ENCODE measurements at places on chromosomes 3 and 15.

- no peak for DNase-seq
These were observed 80.6 kb downstream of the PCOLCE2 start for GRCh38 chr3:142808103-142808917.

- no peak for DNase-seq
These were observed 52.6 kb upstream of the CCR2 start for GRCh38 chr3:46301122-46301835.

- DNase-seq = no peak
These were observed 33.4 kb upstream of the CRBN start for GRCh38 chr3:3212781-3213440.

- no peak for DNase-seq
These were observed 265.7 kb downstream of the SHOX2 start for GRCh38 chr3:157840564-157840963.

DNA sequence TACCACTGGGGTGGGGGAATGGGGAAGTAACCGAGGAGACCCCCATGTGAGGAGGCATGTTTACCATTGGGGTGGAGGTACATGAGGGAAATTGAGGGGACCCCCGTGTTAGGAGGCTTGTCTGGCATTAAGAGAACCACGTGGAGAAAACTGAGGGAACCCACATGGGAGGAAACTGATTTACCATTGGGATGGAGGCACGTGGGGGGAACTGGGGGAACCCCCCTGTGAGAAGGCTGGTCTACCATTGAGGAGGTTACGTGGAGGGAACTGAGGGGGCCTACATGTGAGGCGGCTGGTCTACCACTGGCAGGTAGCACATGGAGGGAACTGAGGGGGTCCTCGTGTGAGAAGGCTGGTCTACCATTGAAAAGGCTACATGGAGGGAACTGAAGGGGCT lies 159.4 kb downstream of the FBLN2 start:
- no peak for DNase-seq

DNA sequence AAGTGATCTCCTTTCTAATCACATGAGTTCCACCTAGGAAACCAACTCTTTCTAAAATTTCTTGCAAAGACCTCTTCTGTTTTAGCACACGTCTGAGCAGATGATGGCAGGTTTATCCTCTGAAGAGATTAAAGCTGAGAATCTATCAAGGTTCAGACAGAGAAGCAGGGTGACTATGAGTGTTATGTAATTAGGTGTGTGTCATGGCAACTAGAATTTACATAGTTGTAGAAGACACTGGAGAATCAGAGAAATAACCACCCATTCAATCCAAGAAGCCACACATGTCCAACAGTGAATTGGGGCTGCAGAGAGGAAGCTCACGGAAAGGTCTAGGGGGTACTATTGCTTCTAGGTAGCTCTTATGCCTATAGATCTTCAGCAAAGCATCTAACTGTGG lies 600.5 kb downstream of the PYDC2 start:
- no peak for DNase-seq

DNA sequence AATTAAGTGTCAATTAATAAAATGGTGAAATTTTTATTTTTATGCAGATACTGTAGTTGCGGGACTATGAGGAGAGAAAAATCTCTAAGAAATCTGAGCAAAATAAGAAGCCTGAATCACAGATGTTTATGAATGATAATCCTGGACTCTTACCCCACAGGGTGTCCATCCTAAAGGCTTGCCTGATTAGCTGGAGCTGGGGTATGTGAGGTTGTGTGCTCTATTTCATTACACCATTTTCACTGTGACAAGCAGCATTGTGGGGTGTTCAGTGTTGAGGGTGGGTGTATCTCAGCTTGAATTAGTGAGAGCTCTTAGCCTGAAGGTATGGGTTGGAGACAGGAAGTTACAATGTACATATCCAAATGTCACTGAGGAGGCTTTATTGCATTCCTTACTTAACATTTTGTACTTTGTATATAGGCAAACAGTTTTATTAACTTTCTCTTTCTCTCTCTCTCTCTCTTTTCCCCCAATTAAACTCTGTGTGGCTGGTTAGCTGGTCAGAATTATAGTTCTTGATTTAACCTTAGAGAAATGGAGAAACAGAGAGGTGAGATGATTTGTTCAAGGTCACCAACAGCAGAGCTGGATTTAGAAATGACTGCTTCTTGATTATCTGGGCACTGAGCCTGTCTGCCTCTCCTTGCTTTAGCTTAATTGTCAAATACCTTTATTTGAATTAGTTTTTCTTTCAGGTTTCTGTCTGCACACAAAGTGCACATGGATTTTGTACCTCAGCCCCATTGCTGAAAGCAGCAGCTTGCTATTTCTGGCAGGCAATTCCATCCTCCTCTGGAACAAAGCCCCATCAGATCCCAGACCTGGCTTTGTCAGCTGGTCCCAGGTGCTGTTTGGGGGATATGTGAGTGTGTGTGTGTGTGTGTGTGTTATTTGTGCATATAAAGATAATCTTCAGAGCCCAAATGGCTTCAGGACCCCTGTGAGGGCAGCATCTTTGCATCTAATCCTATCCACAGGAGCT lies 35.8 kb downstream of the GJD2 start:
- no peak for DNase-seq

DNA sequence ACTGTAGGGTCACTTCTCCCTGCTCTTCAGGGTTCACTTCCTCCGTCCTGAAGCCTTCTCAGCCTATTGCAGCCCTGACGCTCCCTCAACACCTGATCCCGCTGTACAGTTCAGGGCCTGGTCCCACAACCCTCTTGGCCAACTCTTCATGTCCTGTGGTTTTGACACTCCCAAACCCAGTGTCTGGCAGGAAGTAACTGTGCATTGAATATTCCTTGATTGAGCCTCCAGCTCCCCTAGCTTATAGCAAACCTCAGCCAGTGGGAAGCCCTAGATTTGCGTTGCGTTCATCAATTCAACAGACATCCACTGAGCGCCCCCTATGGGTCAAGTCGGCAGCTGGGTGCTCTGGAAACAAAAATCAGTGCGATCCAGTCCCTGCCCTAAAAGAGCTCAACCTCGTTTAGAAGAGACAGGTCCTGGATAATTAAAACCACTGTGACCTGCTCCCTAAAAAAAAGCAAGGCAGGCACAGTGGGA lies 13.5 kb downstream of the UBAP1L start:
- DNase-seq = peak; percentile 87

GRCh38 chr3:43219616-43220015 lies 66.7 kb upstream of the SNRK start:
- no peak for DNase-seq

DNA sequence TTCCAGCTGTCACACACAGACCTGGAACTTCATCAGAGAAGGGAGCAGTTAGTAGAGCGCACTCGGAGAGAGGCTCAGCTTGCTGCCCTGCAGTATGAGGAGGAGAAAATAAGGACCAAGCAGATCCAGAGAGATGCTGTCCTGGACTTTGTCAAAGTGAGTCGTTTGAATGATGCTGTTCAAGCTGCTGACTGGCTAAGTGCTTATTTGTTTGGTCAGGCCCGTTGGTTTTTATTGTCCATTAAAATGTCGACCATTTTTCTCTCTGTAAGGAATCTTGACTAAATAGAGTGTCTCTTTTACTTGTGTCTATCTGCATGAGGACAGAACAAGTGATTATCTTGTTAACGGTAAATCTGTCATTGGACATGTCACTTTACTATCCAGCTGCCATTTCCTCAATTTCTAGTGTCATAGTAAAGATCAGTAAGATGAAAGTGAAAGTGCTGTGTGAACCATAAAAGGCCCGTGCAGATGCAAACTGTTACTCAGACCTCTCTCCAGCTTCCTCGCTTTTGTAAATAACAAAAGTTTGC lies 56.9 kb downstream of the LRCH3 start:
- DNase-seq = no peak

DNA sequence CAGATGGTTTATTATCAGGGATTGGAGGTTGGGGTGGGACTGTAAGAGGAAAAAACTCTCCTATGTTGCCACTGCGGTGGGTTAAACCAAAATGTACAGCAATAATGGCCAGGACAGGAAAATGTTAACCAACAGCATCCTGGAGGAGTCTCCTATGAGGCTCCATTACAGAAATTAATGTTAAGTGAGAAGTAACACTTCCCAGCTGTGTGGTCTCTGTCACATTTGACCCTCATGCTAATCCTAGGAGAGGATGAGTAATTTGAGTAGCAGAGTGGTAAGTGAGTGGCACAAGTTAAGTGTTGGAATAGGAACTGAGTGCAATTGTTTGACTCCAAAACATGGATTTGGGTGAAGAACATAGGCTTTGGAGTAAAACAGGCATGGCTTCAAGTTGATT lies 39.0 kb downstream of the ARHGEF3 start:
- DNase-seq = no peak

- DNase-seq = no peak
These were observed 38.2 kb downstream of the FEZF2 start for GRCh38 chr3:62335196-62335595.

DNA sequence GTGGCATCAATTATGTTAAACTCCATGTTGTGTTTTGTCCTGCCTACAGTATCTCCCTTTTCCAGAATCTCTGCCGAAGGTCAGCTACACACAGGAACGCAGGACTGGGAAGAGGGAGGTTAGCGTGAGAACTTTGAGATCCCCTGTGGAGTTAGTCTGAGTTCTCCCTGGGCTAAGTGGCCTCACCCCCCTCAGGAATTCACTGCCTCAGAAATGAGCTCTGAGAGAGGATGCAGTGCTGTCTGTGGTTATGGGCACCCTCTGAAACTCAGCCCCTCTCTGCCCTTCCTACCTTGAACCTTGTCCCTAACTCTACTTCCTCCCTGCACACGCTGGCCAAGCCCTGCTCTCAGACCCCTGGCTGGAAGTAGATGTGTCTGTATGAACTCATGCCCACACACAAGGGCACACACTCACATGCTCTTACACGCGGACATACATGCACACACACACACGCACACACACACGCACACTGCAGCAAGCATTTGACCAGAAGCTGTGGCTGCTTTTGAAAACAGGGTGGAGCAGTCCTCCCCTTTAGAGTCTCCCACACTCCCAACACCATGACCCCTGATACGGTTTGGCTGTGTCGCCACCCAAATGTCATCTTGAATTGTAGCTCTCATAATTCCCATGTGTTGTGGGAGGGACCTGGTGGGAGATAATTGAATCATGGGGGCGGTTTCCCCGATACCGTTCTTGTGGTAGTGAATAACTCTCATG lies 5.3 kb upstream of the VIPR1 start:
- DNase-seq = no peak

DNA sequence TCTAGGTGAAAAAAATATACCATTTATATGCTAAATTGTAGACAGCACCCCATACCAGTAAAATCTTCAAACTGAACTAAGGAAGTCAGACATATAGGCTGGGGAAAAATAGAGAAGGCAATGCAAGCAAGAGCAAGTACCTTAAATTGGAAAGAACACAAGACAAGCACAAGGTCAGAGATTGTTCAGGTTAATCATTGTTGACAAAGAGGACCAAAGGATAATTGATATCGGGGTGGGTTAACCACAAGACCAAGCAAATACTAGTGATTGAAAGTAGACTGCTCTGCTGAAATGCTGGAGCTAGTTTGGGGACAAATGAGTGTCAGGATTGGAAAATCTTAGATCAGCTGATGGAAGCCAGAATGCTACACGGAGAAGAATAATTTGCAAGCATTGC lies 499.8 kb downstream of the ROBO2 start:
- DNase-seq = no peak

Data from BE2C (cell line).